Activated T-helper 1 cell treated with anti-CD3 and anti-CD28 coated beads, Interleukin-12 subunit alpha, Interleukin-12 subunit beta, Interleukin-2, Interleukin-4 antibody, amounts not matched to agents 30 ng/mL and 10 ng/mL and 1 ng/mL, durations not matched to agents 14 hours and 24 hours and 36 hours (primary cell): ENCODE measurements at places on chromosomes 4 and X. TPM values are rescaled to one million over a fixed set of nuclear protein-coding genes. Genes with fewer than 3 reads are reported as not detected.

DNA sequence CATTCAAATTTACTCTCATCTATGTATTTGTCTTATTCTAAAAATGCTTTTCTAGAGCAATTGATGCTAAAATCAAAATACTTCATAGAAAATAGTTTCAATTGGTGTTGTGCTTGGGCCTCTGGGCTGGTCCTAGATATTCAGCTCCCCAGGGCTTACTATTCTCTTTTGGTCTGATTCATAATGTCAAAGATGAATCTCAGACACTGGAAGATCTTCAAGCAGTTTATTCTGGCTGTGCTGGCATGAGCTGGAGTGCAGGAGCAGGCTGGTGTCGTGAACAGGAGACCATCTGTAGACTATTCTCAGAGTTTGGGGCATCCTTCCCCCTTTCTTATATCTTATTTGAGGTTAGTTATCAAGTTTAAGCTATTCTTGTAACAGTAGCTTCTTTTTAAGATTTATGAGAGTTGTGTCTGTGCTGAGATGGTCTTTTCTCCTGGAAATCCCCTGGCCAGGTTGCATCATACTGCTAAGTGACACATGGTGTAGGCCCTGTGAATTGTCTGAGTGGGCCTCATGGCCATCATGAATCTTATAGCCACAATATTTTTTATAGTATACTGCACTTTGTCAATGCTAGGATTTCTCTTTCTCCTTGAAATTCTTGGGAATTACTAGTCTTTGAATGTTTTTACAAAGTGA is 1624.0 kb upstream of the IGFBP7 start:
- no peak overlapping the region for H3K4me3 ChIP-seq
- H3K27ac ChIP-seq, result no peak overlapping the region

- H3K4me1 ChIP-seq, result peaks cover 27% of the 10 kb centered on the region
- H3K36me3 ChIP-seq, result peaks cover 53% of the 10 kb centered on the region
- no peaks in the 10 kb centered on the region for H3K27me3 ChIP-seq
- DNase-seq, result no peak
- no peak overlapping the region for H3K4me3 ChIP-seq
Measured at GRCh38 chrX:78124307-78124706, 15.1 kb downstream of the TAF9B start.

DNA sequence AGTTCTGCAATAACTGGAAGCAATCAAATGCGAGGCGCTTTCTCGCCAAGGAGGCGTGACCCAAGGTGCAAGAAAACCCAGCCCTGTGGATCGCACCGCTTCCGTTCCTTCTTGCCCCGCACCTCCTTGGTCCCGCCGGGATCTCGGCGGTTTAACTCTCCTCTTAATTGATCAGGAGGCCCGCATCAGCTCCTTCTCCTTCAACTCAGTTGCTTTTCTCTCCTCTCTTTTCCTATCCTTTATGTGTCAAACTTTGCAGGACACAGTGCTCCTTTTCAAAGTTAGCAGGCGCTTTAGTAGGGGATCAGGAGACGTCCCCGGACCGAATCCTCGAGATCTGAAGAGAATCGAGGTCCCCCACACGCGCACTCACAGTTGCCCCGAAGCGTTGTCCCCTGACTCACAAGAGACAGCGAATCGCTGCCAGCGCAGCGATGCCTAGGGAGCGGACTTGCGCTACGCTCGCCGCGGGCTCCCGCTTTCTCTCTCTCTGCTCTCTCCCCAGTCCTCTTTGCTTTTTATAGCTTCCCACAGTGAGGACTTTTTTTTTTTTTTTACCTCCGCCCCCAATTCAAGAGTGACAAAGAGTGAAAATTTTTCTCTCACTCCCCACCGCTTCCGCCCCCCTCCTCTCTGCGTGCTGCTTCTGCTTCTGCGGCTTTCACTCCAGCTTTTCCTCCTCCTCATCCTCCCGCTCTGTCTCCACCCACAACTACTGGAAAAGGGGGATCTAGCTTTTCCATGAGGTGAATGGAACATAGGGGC is at the start of gene DKK2:
DKK2 (minus strand) TSS at position 495 of the 765 bp plus-strand sequence. CDS start 722 bp downstream, outside the sequence.
- peaks cover 53% of the 10 kb centered on the region for H3K27me3 ChIP-seq
- H3K27ac ChIP-seq, result no peak within 1 kb of the TSS
- peaks cover 27% of the 10 kb centered on the region for H3K4me1 ChIP-seq
- no peaks in the 10 kb centered on the region for H3K36me3 ChIP-seq
- H3K4me3 ChIP-seq, result peak within 1 kb of the TSS; percentile 65
- no peak for DNase-seq

DNA sequence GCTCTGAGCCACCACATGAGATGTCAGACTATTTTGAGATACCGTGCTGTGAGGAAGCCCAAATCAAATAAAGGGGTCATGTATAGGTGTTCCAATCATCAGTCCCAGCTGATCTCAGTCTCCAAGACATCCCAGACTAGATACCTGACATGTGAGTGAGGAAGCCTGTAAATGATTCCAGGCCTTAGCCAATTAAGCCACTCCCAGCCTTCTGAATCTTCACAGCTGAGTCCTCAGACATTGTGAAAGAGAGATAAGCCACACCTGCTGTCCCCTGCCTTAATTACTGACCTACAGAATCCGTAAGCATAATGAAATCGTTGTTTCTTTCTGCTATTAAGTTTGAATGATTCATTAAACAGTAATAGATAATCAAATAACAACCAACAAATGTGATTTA is 671.4 kb downstream of the ZNF674 start:
- peaks cover 4% of the 10 kb centered on the region for H3K4me1 ChIP-seq
- no peaks in the 10 kb centered on the region for H3K36me3 ChIP-seq
- peaks cover 4% of the 10 kb centered on the region for H3K27me3 ChIP-seq
- H3K4me3 ChIP-seq, result no peak overlapping the region

Gene SMIM43
- total RNA-seq, result not detected in 2 replicates

DNA sequence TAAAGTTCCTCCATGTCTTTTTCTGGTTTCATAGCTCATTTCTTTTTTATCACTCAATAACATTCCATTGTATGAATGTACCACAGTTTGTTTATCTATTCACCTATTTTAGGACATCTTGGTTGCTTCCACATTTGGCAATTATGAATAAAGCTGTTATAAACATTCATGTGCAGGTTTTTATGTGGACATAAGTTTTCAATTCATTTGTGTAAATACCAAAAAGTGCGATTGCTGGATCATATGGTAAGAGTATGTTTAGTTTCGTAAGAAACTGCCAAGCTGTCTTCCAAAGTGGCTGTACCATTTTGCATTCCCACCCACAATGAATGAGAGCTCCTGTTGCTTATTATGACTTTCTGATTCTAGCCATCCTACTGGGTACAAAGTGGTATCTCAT is 36.3 kb upstream of the ZFX start:
- H3K4me1 ChIP-seq, result no peaks in the 10 kb centered on the region
- H3K27me3 ChIP-seq, result no peaks in the 10 kb centered on the region
- H3K4me3 ChIP-seq, result no peak overlapping the region
- no peaks in the 10 kb centered on the region for H3K36me3 ChIP-seq
